ENCODE measurements at places on chromosomes 5 and 9.

GRCh38 chr5:171010086-171010485, 148.3 kb downstream of the RANBP17 start:
- no peak for DNase-seq

GRCh38 chr9:99593610-99594009, 228.1 kb upstream of the NR4A3 start:
- no peak for DNase-seq

DNA sequence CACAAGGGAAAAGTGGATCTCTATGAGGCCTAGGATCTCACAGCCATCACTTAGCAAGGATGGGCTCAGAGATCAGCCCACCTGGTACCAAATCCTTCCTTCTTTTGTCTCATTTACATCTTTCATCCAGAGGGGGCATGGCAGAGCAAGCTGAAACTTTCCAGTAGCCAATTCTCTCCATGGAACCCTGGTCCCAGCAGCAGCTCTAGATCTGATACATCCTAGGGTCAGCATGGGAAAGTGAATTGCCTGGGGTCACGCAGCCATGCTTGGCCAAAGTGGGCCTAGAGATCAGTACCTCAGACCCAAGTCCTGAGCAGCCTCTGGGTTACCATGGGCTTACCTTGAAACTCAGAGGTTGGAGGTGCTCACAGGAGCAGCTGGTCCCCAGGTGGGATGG, 170.5 kb downstream of the GABBR2 start:
- DNase-seq, result no peak

GRCh38 chr5:96942078-96942477, 6.2 kb downstream of the LNPEP start:
- DNase-seq, result no peak

DNA sequence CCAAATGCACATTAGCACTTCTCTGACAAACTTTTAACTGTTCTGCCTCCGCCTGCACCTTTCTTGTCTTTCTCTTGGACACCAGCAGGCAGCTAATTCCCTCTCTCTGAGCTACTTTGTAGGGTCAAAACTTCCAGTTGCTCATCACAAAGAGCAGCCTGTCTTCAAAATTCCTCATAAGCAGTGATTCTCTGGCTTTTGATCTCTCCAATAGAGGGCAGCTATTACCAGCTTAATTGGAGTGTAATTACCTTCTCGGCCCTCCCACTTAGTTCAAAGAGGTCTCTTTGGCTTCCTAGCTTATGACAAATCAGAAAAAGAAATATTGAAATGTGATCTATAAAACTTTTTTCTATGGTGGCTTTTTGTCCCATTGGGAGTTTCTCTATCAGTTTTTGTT, 43.6 kb upstream of the RAD23B start:
- DNase-seq, result no peak

DNA sequence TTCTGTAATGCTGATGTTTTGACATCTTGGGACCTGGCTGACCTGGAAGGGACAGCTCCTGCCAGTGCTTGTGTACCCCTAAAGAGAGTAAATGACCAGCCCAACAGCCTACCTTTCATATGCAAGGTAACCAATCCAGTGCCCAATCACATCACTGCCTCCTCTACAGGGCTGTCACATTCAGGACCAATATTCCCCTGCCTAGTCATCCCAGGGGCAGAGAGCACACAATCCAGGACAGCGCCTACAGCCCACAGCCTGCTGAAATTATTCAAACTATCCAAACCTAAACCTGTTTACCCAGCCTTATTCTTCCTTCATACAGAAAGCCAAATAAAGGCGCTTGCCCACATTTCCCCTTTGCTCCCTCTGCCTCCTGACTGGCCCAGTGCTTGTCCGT, 284.1 kb downstream of the CTNND2 start:
- DNase-seq, result no peak

- no peak for DNase-seq
These were observed 28.8 kb upstream of the ROR2 start for GRCh38 chr9:91978740-91979414.

Measured in stimulated activated CD4-positive, alpha-beta T cell treated with anti-CD3 and anti-CD28 coated beads, Interleukin-4, amount 100 ng/mL, for 1 hour (primary cell).